Fibroblast of skin of left biceps (primary cell): ENCODE measurements at places on chromosomes 11 and 22.

DNA sequence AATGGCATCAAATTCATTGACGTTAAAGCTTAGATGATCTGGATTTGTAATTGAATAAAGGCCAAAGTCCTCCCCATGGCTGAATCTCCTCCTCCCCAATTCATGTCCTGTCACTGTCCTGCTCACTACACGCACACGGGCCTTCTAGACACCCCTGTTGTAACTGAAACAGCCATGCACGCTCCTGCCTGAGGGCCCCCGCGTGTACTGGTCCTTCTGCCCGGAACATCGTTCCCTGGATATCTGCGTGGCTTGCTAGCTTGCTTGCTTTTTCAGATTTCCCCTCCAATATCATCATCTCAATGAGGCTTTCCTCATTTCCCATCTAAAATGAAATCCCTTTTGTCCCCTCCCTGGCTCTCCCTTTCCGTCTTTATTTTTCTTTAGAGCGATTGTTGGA lies 15.3 kb downstream of the PKNOX2 start:
- DNase-seq = no peak

DNA sequence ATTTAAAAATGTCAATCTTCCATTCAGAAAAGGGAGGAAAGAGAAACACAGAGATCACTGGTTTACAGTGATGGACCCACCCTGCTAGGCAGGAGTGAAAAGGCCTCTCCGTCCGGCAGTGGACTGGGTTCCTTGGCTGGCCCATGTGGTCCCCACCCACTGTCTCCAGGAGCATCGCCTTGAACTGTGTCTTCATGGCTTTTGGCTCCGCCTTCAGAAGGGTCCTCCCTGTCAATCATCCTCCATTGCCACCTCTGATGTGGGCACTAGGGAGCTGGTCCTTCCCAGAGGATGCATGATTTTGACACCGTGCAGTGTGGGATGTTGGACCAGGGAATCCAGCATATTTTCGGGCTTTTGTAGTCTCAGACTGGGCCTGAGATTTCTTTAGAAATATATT lies 58.2 kb upstream of the B3GAT1 start:
- DNase-seq = no peak

DNA sequence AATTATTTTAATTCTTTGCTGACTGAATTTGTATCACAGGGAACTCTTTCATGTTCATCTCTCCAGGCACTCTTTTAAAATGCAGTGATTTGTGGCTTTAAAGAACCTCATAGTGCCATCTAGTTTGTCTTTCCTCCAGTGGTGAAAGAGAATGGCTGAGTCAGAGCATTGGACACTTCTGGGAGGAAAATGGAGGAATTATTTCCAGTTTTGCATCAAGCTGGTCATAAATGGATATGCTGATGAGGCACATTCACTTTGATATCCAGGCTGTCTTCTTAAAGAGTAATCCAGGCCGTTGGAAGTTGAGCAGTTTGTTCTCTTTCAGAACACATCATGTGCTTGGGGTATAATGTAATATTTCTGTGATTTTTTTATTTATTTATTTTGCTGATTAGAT lies 273.7 kb downstream of the DDX10 start:
- no peak for DNase-seq

GRCh38 chr22:49320714-49321476 lies 506.8 kb downstream of the BRD1 start:
- no peak for DNase-seq

GRCh38 chr11:117887431-117888138 lies 11.1 kb upstream of the FXYD6 start:
- DNase-seq = no peak

- no peak for DNase-seq
Observed at GRCh38 chr22:19929586-19930550, 11.7 kb upstream of the COMT start.

DNA sequence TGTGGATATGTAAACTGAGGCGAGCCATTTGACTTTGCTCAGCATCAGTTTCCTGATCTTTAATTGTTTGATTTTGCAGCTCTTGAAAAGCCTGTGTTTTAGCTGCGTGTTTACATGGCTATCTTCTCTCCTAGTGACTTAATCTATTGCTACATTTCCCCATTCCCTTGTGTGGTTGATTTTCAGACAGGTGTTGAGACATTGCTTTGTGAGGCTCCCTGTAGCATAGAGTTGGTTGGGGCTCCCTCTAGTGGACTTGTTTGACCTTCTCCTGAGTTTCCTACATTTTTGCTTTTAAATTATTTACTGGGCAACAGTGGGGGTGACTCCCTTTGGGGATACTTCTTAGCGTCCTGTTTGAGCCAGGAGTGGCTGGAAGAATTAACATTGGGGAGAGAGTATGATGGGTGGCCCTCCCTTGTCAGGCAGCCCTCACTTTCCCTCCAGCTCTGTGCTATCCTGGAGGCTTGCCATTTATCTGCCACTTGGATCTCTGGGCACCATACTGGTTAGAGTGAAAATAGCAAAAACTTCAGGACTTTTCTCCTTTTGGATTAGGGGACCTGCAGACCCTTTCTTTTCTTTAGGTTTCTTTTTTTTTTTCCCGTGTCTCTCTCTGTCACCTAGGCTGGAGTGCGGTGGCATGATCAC lies 9.2 kb upstream of the CBL start:
- peak; percentile 51 for DNase-seq

GRCh38 chr11:12752868-12753524 lies 78.8 kb downstream of the TEAD1 start:
- DNase-seq = no peak

DNA sequence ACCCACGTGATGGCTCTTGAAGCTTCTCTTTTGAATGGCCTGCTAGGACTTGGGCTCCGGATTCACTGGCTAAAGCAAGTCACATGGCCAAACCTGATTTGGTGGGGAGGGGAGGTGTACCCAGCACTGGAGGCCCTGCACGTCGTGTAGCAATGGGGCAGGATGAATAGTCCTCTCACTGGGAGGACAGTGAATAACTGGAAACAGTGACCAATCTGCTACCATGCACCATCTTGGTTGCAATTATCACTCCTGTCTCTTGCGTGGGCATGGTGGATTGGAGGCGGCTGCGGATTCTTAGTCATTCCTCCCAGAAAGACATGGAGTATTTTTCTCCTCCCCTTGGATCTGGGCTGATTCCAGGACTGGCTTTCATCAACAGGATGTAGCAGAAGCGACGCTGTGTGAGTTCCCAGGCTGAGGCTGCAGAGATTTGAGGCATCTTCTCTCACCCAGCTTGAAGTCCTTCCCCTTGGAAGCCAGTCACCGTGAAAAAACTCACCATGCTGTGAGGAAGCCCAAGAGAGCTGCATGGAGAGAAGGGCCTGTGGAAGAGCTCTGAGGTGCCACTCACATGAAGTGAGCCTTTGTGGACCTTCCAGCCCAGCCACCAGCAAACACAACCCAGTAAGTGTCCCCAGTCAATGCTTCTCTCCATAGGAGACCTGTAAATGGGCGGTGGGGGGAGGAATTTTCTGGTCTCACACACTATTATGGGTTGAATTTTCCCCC lies 70.4 kb downstream of the IGLL1 start:
- no peak for DNase-seq

- DNase-seq = no peak
Observed at GRCh38 chr11:15493921-15494620, 379.3 kb downstream of the INSC start.
